GM03348 (cell line): ENCODE measurements at places on chromosomes 12 and 14.

GRCh38 chr14:34498684-34499412 lies 36.8 kb upstream of the SPTSSA start:
- DNase-seq: no peak

GRCh38 chr12:104243551-104243950 lies 28.0 kb downstream of the TXNRD1 start:
- peak; percentile 38 for DNase-seq

DNA sequence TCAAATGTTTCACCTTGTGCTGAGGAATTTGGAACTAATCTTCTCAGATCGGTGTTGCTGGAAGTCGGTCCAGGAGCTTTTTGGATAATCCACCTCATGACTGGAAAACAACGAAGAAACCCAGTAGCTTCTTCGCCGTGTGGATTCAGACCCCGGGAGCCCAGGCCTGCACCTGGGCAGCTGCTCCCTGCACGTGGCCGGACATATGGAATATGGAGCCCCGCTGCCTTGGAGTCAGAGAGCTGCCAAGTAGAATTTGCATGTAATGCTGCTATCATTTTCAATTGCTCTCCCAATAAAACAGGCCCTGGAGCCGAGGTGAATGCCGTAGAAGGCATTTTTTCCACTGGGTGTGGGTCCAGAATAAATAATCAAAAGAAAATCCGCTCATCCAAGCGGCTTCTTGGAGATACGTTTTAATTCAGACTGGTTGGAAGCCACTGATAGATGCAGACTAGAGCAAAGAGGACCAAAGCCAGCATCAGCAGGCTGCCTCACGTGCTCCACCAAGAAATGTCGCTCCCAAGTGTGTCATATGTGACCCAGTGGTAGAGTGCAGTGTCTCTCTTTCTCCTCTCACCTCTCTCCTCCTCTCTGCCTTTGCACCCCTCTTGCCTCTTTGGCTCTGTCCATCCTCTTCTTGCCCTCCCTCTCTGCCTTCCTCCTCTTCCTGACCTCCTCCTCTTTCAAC lies 115.3 kb downstream of the ZNF664 start:
- no peak for DNase-seq

DNA sequence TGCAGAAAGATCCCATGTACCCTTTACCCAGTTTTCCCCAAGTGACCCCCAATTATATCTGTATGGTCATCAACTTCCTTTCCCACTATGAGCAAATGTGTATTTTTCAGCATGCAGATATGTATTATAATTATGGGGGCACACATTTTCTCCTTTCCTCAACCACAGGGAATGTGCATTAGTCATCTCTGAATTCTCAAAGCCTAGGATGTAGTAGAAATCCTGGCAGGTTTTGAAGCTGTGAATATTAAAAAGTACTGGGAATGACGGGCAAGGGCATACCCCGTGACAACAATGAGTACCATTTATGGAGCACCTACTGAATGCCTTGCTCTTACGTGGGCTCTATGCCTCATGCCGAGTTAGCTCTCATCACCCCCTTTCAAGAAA lies 71.5 kb downstream of the VWF start:
- DNase-seq: peak; percentile 51

DNA sequence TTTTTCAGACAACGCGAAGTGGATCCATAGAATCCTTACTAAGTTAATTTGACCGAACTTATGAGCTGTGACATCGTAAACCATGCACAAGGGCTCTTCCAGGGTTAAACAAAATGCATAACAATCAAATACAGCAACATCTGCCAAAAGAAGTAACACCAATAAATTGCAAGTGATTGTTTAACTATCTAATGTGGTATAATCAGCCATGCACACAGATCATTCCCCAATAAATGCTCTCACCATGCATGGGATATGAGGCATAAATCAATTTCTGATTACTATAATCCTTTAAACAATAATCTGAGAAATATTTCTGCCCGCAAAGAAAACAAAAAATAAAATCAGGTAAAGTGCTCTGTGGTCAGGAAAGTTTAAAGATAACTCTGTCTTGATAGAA lies 7.7 kb upstream of the PLEKHG7 start:
- DNase-seq: no peak

- peak; percentile 61 for DNase-seq
Observed at GRCh38 chr12:59972905-59973304, 377.1 kb downstream of the SLC16A7 start.
